Caco-2 (cell line): ENCODE measurements at places on chromosomes 6 and 20.

- DNase-seq = no peak
Measured at GRCh38 chr6:137175868-137176245, 2.4 kb upstream of the IL22RA2 start.

DNA sequence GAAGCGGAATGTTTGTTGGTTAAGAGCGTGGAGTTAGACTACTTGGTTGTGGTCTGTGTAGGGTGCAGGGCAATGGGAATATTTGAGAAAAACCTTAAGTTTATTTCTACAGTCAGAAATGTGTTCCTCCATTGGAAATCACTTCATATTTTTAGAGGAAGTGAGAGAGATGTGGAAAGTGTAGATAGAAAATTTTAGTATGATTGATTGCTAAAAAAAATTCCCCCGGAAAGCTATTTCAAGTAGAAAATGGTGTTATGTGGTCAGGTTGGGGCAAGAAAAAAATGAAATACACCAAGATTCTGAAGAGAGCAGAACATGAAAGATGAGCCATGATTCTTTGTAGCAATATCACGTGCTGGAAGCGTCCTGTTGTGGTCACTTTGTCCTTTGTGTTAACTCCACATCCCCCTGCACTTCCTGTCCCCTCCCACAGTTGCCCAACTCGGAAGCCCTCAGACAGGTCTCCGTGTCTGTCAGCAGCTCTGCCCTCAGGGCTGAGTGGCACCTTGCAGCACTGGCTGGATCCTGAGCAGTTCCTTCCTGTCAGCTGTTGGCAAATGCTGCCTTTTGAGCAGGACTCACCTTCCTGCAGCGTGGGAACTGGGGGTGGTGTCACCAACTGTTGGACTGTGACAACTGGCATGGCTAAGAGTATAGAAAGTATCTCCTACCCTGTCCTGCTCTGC, 137.5 kb upstream of the SLC24A3 start:
- DNase-seq = no peak

- no peak for DNase-seq
Measured at GRCh38 chr6:139920027-139920775, 545.8 kb upstream of the CITED2 start.

- DNase-seq = no peak
Measured at GRCh38 chr6:150691463-150691862, 91.8 kb downstream of the PLEKHG1 start.

DNA sequence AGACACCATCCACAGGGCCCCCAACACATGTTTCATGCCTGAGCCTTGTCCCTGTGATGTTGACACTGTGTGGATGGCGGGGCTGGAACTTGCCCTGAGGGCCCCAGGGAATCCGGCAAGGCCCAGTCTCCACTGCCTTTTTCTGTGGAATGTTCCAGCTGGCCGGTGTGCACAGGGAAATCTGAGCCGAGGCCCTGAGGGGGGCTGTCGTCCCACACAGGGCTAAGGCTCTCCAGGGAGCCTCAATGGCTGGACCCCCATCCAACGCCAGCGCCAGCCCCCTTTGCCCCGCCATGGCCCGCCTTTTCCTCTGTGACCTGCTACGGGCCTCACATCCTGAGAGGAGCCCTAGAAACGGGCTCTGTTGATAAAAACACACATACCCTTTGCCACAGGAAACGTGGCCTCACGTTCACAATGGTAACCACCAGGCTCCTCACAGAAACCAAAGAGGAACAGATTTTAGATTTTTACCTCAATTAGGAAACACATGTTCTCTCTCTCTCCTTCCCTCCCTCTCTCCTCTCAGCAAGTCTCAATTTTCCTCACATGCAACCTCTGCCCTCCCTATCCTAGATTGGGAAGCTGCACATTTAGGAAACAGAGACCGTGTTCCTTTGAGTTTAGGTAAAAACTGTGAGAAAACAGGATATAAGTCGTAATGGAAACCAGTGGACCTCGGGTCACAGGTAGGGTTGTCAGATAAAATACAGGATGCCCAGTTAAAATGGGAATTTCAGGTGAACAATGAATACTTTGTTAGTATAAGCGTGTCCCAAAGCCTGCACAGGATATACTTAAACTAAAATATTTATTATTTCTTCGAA, 13.7 kb upstream of the ZNF831 start:
- DNase-seq = peak; percentile 56

GRCh38 chr6:111996144-111996865, 57.6 kb upstream of the CCN6 start:
- DNase-seq = no peak

- DNase-seq = no peak
Measured at GRCh38 chr6:3337521-3338350, 79.0 kb downstream of the PSMG4 start.

- no peak for DNase-seq
Measured at GRCh38 chr6:168217880-168218537, 101.6 kb downstream of the DACT2 start.

GRCh38 chr20:20338133-20338730, 29.7 kb upstream of the INSM1 start:
- DNase-seq = no peak

GRCh38 chr6:85428486-85428885, 21.4 kb upstream of the NT5E start:
- DNase-seq = no peak

DNA sequence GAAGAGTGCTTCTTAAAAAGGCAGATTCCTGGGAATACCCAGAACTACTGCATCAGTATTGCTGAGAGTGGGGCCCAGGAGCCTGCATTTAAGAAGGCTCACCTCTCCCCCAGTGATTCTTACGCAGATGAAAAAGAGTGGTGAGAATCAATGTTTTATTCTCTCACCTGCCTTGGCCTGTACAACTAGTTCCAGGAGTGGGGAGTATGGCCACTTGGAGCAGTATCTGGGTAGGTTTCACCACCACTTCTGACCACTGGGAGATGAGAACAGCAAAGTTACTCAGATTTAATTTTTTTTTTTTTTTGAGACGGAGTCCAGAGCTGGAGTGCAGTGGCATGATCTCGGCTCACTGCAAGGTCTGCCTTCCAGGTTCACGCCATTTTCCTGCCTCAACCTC, 16.9 kb downstream of the CAP2 start:
- DNase-seq = no peak

DNA sequence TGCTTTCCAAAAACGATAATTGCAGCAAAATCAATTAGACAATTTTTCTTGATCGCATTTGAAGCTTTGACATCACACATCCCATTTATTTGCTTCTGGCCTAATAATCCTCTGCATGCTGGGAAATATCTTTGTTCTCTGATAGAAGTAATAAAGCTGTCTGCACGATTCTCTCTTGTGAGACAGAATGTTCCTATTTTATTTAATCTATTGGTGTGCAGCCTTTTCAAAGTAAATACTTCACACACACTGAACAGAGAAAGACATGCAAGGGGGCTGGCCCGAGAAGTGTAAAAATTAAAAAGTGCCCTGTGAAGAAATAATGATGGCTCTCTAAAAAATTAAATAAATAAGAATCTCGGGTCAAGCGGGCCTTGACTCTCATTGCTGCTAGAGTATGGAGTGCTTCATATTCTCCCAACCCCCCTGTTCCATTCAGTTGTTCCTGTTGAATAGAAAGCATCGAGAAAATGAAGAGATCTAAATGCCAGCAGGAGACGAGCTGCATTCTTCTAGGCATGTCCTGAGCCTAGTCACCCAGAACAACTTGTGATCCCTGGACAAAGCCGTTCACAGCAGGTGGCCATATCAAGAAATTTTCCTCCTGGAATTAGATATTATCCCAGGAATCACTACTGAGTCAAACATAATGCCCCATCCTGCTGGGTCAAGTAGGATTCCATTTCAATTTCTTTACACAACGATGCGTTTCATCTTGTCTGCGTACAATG, 625.9 kb upstream of the EPHA7 start:
- DNase-seq = no peak

DNA sequence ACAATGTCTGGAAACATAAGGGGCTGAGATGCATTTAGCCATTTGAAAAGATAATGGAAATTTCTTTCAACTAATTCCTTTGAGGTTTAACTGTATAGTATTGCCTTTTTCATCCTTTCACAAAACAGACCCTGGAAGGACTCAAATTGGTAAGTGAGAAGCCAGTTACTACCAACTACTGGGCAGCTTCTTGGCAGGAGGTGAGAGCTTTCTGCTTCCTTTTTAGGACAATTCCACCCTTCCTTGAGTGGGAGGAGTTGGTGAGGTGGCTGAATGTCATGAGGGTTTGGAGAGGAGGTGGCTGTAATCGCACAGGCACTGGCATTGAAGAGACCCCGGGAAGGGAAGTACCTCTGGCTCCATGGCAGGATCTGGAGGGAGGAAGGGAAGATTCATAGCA, 341.1 kb downstream of the NRN1 start:
- DNase-seq = no peak
